Left forelimb (tissue), 1 donor: ENCODE measurements at places on chromosomes 7 and 10.

- DNase-seq, result no peak
Measured at GRCh38 chr7:110573862-110574528, 516.9 kb upstream of the LRRN3 start.

GRCh38 chr7:143992670-143993069, 7.5 kb upstream of the OR6B1 start:
- DNase-seq, result no peak

DNA sequence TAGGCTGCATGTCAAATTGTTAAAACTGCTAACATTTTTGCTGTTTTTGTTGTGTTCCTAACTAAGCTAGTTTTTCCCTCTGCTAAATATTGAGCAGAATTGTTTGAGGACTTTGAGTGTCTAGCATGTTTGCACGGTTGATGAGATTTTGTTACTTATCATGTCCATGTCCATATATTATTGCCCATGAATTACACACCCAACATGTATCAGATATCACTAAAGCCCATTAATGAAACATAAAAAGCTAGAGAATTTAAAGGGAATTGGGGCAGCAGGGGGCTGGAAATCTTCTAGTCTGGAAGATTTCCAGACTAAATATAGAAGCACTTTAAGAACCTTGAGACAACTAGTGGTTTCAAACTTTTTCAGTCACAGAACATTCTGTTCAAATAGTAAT, 197.7 kb downstream of the SNX10 start:
- DNase-seq, result no peak

DNA sequence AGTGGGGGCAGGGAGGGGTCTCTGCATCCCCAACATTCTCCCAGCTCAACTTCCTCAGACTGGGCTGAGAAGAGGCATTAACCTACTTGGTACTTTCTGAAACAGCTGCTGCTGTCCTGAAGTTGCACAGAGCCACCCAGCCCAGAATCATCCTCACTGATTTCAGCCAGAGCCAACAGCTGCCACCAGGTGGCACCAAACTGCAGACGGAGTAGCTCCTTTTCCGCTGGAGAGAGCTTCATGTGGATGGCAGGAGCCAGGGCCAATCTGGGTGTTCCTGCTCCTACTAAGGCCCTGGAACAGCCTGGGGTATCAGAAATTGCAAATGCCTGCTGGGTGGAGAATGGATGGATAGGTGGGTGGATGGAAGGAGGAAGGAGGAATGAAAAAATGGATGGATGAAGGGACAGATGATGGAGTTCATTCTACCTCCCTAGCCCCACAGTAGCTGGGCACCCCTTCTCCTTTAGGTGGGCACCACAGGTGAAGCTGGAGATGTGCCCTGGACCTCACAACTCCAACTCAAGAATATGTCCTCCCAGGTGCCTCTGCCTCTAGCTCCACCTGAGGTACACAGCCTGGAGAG, 11.8 kb upstream of the DRGX start:
- DNase-seq, result peak; percentile 76

DNA sequence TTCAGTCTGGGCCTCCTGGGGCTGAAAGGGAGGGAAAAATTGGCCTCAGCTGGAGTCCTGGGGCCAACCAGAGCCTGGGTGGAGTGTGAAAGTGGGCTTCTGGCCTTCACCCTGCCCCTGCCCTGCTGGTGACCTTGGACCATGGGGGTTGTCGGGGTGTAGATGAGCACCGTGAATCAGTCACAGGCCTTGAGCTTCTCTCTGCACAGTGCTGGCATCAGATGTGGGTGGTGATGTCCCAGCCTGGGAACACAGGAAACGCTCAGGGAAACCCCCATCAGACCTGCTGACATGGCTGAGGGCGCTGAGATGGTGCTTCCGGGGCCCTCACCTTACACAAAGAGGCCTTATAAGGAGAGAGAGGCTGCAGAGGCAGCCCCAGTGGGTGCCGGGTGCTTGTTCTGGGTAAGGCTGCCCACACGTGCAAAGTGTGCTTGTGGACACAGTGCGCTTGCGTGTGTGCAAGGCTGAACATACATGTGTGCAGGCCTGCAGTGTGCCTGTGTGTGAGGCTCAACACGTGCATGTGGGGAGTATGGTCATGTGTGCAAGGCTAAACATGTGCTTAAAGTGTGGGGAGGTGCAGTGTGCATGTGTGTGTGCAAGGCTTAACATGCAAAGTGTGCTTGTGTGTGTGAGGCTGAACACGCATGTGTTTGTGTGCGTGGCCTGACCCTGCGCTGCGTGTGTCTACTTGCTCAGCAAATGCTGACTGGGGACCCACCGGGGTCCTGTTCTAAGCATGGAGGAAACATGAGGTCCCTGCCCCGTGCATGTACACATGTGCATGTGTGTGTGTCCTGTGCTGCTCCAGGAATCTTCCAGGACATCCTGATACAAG, 6.5 kb downstream of the ARPC1B start:
- DNase-seq, result no peak

DNA sequence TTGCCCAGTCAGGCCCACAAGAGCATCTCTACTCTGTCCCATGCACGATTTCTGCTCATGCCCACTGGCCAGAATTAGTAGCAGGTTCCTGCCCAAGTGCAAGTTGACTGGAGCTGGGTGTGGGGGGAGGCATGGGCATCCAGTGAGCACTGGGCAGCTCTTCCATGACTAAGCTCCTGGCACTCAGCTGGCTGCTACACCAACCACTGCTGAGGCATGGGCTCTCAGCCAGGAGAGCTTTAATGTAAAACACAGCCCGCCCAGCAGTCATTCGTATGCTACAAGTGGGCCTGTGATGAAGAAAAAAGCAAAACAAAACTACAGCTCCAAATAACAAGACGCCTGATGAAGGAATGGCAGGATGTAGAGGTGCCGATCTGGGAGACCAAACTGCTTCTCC, 335.4 kb upstream of the PFKP start:
- DNase-seq, result no peak

- DNase-seq, result no peak
Measured at GRCh38 chr10:100348389-100348927, 1.4 kb downstream of the SCD start.

DNA sequence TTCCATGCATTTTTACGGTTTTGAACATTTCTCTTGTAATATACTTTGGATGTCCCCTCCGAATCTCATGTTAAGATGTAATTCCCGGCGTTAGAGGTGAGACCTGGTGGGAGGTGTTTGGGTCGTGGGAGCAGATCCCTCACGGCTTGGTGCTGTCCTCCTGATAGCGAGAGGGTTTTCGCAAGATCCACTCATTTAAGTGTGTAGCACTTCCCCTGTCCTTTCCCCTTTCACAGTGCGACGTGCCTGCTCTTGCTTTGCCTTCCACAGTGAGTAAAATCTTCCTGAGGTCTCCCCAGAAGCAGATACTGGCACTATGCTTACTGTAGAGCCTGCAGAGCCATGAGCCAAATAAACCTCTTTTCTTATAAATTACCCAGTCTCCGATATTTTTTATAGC, 6.6 kb downstream of the GPR141 start:
- no peak for DNase-seq

DNA sequence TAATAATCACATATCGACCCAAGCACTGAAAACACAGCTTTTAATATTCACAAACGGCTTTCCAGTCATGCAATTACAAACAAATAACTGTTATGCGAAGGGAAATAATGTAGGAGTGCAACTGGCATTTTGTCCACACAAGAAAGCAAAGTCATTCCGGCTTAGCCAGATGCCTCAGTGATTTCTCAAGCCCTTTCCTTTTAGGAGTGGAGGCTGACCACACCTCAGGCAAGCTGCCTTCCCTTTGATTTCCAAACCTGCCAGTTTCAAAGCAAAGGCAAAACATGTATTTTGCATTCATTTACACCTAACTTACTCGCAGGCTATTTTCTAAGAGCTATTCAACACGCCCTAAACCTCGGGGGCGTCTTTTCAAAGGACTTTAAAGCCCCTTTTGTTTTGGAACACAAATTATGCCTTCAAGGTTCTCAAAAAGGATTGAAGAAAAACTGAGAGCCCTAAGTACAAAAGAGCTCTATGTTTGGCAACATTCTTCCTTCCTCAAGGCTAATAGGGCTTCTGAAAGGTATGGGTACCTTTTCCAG, 109.6 kb downstream of the CPXM2 start:
- no peak for DNase-seq

DNA sequence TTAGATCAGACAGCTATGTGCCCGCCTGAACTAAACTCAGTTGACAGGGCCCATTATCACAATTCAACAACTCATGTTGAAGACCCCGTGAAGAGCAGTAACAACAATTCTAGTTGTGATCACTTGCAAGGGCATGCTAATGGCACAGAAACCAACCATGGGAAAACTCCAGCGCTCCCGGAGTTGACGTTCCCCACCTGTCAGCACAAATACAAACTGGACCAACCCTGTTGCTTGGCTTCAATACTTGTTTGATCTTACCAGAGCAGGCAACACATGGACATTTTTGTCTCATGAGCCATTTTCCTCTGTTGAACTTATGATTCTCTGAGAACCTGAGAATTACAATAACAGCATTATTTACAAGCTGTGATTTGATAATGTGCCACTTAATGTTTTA, 119.0 kb upstream of the LANCL2 start:
- DNase-seq, result no peak
